Astrocyte (in vitro differentiated cells and primary cell): ENCODE measurements at places on chromosomes 1 and 21. TPM values are rescaled to one million over a fixed set of nuclear protein-coding genes. Genes with fewer than 3 reads are reported as not detected.

DNA sequence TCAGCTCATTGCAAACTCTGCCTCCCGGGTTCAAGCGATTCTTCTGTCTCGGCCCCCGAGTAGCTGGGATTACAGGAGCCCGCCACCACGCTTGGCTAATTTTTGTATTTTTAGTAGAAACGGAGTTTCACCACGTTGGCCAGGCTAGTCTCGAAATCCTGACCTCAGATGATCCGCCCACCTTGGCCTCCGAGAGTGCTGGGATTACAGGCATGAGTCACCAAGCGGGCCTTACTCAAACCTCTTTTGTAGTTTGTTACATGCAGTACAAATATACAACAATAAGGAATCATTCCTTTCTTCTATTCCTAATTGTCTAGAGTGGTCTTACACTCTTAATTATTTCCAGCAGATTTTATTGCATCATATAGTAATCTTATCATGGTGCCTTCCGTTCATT is 16.6 kb downstream of the SPATA17 start:
- no peaks in the 10 kb centered on the region for H3K27me3 ChIP-seq
- H3K27ac ChIP-seq = no peak overlapping the region
- H3K4me3 ChIP-seq = no peak overlapping the region

The GNG4 gene
- total RNA-seq = 2.6 and 3.8 TPM in 2 replicates

GRCh38 chr21:29637134-29637533 is 302.7 kb downstream of the GRIK1 start:
- H3K27ac ChIP-seq = no peak overlapping the region
- H3K4me3 ChIP-seq = no peak overlapping the region
- DNase-seq = no peak
- no peaks in the 10 kb centered on the region for H3K27me3 ChIP-seq

The MRAP gene
- total RNA-seq = not detected in 2 replicates

- no peaks in the 10 kb centered on the region for H3K4me1 ChIP-seq
- no peak overlapping the region for H3K27ac ChIP-seq
- H3K27me3 ChIP-seq = no peaks in the 10 kb centered on the region
- no peak for DNase-seq
- no peaks in the 10 kb centered on the region for H3K36me3 ChIP-seq
These were observed 15.3 kb downstream of the AKR7A3 start for GRCh38 chr1:19273106-19273843.
